ENCODE measurements at places on chromosomes 1 and 21.
A peak's percentile ranks its signal among the peaks of the same experiment; 100 is the strongest.

DNA sequence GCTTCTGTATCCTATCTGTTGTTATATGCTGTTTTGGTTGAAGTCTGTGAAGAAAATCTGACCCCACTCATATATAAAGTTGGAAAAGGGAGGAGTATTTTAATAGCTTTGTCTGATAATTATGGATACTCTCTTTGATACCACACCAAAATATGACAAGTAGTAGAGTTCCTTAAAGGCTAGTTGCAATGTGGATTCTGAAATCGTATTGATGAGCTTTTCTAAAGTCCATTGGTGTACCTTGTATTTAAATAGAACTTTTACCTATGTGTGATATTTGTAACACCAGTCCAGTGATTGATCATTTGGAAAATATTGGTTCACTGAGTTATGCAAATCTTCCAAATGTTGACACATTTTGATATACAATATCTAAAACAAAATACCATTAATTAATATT lies 7.7 kb downstream of the GAS5 start:
- DNase-seq: no peak

DNA sequence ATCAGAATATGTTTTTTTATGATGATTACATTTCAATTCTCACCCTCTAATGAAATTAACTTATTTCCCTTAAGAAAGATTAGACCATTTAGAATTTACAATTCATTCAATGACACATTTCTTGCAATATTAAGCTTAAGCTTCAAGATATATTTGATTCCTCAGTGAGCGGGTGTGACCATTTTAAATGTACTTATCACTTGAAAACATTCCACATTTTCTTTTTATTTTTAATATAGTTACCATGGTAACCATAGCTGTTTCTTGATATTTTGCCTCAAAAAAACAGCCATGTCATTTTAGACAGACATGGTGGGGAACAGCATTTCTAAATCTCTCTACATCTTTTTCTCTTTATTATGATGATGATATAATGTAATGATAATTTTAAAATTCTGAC lies 1029.0 kb upstream of the B3GALT2 start:
- DNase-seq: no peak

- peak; percentile 57 for DNase-seq
Observed at GRCh38 chr1:6246497-6247467, 2.8 kb downstream of the HES3 start.

GRCh38 chr1:226083302-226084101 lies 21.0 kb downstream of the H3-3A start:
- peak; percentile 42 for DNase-seq

DNA sequence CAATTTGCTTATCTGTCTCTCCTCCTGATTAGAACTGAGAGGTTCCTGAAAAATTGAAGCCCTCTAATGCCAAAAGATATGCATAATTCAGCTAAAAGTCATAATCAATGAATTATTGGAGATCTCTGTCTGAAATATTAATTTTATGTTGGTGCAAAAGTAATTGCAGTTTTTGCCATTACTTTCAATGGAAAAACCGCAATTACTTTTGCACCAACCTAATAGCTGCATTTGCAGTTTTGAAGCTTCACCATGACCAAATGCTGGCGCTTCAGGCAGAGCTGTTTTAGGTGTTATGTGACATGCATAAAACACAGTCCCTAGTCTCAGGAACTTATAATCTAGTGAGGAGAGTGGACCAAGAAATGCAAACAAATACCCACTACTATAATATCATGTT lies 29.7 kb upstream of the FASLG start:
- DNase-seq: no peak

GRCh38 chr21:38718481-38718880 lies 87.2 kb upstream of the ETS2 start:
- DNase-seq: no peak

Measured in bone marrow (tissue), 2 donors.